ENCODE measurements at places on chromosomes 5 and 9. TPM values are rescaled to one million over a fixed set of nuclear protein-coding genes. Genes with fewer than 3 reads are reported as not detected.

Gene MARCOL
- not detected for total RNA-seq

Gene LHX2
- total RNA-seq: 0.15 TPM

Gene NSG2
- total RNA-seq: not detected

Gene CCDC183
- not detected for total RNA-seq
